Memory B cell (primary cell): ENCODE measurements at places on chromosomes 5 and 9.

DNA sequence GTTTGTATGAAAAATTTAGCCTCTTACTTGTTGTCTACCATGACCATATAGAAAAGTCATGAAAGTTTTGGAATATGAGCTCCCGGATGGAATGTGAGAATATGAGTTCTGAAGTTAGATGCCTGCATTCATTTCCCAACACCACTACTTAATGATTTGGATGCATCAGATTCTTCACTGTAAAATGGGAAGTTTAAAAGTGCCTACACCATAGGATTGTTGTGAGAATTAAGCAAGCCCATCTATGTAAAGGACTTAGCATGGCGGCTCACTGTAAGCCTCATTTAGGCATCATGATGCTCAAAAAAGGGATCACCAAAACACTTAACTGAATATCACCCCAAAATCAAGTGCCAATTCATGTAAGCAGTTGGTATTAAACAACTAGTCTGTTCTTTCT is 177.3 kb downstream of the RAB3C start:
- DNase-seq = no peak

- no peak for DNase-seq
Observed at GRCh38 chr5:9263656-9264055, 282.2 kb downstream of the SEMA5A start.

DNA sequence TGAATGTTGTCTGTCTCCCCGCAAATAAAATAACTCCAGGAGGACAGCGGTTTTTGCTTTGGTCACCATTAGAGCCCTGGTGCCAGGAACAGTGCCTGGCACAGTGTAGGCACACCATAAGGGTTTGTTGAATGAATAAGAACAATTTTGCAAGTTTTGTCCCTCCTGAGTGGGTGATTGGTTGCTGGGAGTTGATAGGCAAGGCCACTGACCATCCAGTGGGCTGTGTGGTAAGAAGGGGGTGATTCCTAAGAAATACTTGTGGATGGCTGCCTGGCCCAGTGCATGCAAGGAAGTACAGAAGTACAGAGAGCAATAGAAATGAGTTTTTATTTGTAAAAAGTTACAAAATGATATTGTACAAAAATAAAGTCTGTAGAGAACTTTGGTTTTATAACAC is 27.5 kb downstream of the GDNF start:
- DNase-seq = no peak

DNA sequence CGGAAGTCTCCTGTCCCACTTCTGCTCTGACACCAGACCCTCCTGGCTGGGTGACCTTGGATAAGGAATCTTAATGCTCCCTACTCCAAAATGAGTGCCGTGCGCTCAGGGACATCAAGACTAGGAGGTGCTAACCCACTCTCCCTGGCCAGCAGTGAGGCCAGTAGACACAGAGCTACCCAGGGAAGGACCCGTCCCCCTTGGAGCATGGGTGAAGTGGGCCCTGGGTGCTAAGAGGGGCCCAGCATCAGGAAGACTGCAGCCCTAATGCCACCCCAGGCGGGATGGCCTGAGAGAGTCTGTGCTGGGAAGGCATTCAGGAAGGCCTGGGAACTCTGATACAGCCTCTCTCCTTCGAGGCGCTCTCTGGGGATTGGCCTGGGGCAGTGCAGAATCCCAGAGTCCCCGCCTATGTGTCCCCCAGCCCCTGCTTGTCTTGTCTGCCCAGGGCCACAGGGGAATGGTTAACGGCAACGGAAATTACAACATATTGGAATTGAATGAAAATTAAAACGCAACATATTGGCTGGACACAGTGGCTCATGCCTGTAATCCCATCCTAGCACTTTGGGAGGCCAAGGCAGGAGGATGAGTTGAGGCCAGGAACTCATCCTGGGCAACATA is 29.7 kb upstream of the RNU6ATAC start:
- DNase-seq = no peak

DNA sequence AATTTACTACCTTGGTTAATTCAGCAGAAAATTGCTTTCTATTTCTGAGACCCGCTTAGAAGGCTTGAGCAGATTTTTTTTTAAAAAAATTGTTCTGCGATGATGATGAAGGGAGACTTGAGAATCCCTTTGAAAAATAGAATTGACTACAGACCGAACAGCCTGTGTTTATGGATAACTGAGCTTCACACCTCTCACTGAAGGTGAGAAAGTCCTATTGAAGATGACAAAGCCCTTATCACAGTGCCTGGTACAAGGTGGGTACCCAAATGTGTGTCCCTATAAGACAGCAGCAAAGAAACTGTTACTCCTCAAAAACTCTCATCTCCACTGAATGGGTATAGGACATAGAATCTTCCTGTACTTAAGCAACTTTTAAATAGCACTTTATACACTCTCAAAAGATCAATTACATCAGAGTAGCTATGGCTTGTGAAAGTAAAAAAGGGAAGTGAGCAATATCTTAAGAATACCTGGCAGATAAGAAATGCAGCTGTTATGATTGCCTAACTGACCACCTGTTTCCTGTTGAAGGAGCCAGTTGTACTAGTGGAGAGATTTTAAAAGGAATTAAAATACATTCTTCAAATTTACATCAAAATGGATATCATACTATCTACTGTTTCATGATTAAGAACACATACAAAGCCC is 419.7 kb downstream of the CHSY3 start:
- DNase-seq = peak; percentile 5

DNA sequence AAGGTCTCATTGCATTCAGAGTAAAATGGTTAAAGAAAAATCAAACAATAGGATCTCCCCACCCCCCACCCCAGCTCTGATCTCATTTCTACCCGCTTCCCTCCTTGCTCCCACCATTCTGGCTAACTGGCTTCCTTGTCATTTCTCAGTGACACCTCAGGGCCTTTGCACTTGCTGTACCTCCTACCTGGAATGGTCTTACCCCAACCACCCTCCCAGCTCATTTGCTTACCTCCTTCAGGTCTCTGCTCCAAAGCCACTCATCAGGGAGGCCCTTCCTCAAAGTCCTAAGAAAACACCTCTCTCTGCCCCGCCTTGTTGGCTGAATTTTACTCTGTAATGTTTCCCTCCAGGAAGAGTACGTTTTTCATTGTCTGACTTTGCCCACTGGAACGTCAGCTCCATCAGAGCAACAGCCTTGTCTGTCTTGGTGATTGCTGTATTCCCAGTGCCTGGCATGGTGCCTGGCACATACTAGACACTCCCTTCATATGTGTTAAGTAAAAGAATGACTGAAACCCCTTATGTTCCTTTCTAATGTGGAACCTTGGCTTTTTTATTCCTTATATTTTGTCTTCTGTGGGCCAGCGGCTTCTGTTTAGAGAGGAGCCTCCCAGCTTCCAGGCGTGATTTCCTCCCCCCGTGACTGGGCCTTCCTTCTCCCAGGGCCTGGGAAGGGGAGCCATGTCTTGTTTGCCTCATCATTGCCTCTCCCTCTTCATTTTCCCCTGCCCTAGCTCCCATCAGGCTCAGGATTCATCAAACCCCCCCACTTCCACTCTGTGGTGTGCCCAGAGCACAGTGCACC is 26.9 kb downstream of the NEURL1B start:
- no peak for DNase-seq

DNA sequence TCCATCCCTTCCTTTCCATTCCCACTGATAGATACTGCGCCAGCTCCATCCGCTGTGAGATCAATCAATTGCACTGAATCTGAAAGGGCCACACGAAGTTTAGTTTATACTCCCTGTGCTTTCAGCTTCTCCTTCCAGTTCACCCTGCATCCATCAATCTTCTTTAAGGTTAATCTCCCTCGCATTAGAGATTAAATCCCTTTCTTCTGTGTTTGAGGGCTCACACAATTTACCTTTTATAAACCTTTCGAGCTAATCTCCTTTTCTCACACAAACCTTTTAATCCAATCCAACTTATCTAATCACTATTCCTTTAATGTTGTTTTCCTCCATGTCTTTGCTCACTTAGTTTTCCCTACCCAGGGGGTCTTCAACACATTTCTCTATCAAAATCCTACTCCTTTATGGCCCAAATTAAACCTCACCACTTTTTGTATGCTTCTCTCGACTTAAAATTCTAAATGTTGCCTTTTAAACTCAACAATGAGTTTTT is 64.6 kb upstream of the HAPLN1 start:
- no peak for DNase-seq
